ENCODE measurements at places on chromosomes 7 and 10. TPM values are rescaled to one million over a fixed set of nuclear protein-coding genes. Genes with fewer than 3 reads are reported as not detected.

- no peaks in the 10 kb centered on the region for H3K36me3 ChIP-seq
- peaks cover 2% of the 10 kb centered on the region for H3K4me1 ChIP-seq
- H3K27me3 ChIP-seq = no peaks in the 10 kb centered on the region
Measured at GRCh38 chr7:131537571-131537978, 18.9 kb downstream of the PODXL start.

- H3K27me3 ChIP-seq = no peaks in the 10 kb centered on the region
- no peaks in the 10 kb centered on the region for H3K4me1 ChIP-seq
- H3K27ac ChIP-seq = no peak overlapping the region
- H3K4me3 ChIP-seq = no peak overlapping the region
- H3K36me3 ChIP-seq = no peaks in the 10 kb centered on the region
- DNase-seq = no peak
Measured at GRCh38 chr7:124263232-124263827, 230.5 kb upstream of the TMEM229A start.

DNA sequence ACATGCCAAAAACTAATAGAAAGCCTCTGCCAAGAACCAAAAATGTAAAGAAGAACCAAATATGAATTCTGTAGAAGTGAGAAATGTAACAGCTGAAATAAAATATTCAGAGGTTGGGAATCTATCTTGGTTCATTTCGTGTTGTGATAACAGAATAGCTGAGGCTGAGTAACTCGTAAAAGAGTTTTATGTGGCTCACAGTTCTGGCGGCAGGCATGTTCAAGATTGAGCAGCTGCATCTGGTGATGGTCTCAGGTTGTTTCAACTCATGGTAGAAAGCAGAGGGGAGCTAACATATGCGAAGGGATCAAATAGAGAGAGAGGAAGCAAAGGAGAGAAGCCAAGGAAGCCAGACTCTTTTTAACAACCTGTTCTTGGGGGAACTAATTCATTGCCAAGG, 717.2 kb downstream of the TNS3 start:
- no peaks in the 10 kb centered on the region for H3K36me3 ChIP-seq
- no peak for DNase-seq
- no peak overlapping the region for H3K4me3 ChIP-seq
- H3K27ac ChIP-seq = no peak overlapping the region
- H3K4me1 ChIP-seq = no peaks in the 10 kb centered on the region

GRCh38 chr7:37235813-37236212, 212.9 kb downstream of the ELMO1 start:
- no peak overlapping the region for H3K27ac ChIP-seq
- no peaks in the 10 kb centered on the region for H3K27me3 ChIP-seq
- H3K4me3 ChIP-seq = no peak overlapping the region
- peaks cover 8% of the 10 kb centered on the region for H3K36me3 ChIP-seq
- peaks cover 20% of the 10 kb centered on the region for H3K4me1 ChIP-seq

DNA sequence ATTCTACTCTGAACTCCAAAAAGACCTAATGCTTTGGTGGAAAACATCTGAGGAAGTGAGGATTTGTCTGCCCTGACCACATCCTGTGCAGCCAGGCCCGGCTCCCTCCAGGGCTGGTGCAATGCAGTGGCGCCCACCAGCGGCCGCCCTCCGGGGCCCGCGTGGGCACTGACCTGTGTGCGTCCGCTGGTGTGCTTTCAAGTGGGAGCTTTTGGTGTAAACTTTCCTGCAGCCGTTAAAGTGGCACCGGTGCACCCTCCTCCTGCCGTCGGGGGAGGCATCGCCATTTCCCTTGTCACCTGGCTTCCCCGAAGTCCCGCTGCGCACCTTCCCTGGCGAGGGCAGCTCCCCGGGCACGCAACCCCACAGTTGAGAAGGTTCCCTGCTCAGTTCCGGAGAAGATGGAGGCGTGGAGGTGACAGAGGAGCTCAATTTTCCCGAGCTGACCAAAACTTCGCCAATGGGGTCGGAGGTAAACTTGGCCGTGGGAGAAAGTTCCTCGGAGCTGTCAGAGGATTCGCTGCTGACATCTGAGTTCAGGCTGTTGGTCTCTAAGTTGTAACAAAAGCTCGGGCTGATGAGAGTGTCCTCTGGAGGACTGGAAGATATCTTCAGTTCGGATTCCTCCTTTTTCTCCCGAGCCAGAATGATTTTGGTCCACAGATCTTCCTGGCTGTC, 3.4 kb downstream of the KLF6 start:
- H3K27me3 ChIP-seq = peaks cover 4% of the 10 kb centered on the region
- DNase-seq = peak; percentile 40
- H3K4me1 ChIP-seq = peaks cover 68% of the 10 kb centered on the region
- peak overlapping the region; percentile 100 for H3K27ac ChIP-seq
- peaks cover 34% of the 10 kb centered on the region for H3K36me3 ChIP-seq

- H3K27ac ChIP-seq = no peak overlapping the region
- peaks cover 3% of the 10 kb centered on the region for H3K36me3 ChIP-seq
- H3K4me3 ChIP-seq = no peak overlapping the region
- peaks cover 2% of the 10 kb centered on the region for H3K4me1 ChIP-seq
Measured at GRCh38 chr10:60101821-60102220, 195.5 kb upstream of the CCDC6 start.

Gene DENND2A
- not detected for total RNA-seq

Gene CCL24
- total RNA-seq = not detected
